NCI-H2081 (cell line): ENCODE measurements at places on chromosomes 7 and 10.

GRCh38 chr10:78199005-78199725 lies 165.5 kb downstream of the RPS24 start:
- no peak for DNase-seq

DNA sequence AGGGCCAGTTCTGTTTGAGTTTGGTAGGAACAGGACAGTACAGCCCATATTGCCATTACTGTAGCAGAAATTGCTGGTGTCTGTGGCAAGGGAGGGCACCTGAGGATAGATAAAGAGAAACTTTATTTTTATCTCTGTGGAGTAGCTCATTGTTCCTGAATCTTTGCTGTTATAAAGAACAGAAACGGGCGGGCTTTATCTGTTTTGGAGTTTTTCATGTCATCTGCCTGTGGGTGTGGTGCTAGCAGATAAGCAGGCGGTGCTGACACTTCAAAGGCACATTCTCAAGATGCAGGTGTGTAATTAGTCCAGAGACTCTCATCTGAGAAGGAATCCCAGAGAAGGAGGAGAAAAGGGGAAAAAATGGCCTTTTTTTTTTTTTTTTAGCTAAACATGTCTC lies 11.5 kb downstream of the ZNF273 start:
- no peak for DNase-seq

GRCh38 chr7:121494516-121494915 lies 98.4 kb upstream of the FAM3C start:
- DNase-seq = no peak

DNA sequence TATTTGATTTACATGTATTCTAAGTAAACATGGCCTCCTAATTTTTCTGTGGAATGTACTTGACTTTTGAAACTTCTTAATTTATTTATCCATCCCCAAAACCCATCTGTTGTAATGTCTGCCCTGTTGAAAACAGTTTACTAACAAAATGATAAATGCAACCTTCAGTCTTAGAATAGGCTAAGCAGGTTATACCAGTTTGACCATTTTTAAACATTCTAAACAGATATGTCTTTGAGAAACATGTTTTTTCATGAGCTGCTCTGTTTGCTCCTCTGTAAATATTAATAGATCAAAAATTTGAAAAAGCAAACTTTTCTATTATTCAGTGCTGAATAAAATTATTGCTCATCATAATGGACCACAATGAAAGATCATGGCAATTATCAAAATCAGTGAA lies 33.4 kb upstream of the NRBF2 start:
- no peak for DNase-seq

DNA sequence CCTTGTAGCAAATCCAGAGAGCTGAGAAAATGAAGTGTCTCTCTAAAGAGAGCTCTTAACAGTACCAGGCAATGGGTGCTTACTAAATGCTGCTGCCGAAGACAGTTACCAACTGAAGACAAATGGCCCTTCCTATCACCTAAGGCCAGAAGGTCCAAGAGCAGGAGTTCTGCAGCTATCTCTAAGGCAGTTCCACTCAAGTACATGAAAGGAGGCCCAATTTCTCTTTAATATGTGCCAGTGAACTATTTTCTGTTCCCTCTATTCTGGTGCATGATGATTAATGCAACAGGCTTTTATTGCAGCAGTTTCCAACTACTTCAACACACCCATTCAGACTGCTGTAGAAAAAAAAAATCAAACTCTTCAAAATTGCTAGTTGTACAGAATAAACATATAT lies 122.5 kb downstream of the SLC25A13 start:
- no peak for DNase-seq

DNA sequence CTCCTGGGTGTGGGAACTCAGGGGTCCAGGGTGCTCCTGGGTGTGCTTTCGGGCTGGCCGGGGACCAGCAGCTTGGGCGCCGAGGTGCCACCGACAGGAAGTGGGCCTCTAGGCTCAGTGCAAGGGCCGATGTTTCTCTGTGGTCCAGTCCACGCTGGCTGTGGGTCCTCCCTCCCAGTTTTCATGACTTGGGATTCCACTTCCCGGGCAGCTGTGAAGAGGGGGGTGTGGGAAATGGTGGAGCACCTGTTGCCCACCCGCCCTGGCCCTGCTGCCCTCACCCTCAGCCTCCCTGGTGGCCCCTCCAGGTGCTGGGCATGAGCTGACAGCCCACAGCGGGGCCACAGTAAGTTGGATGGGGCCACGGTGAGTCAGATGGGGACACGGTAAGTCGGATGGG lies 58.5 kb downstream of the NKX6-2 start:
- DNase-seq = no peak

- peak; percentile 23 for DNase-seq
Observed at GRCh38 chr7:37732253-37732652, 48.7 kb downstream of the GPR141 start.

DNA sequence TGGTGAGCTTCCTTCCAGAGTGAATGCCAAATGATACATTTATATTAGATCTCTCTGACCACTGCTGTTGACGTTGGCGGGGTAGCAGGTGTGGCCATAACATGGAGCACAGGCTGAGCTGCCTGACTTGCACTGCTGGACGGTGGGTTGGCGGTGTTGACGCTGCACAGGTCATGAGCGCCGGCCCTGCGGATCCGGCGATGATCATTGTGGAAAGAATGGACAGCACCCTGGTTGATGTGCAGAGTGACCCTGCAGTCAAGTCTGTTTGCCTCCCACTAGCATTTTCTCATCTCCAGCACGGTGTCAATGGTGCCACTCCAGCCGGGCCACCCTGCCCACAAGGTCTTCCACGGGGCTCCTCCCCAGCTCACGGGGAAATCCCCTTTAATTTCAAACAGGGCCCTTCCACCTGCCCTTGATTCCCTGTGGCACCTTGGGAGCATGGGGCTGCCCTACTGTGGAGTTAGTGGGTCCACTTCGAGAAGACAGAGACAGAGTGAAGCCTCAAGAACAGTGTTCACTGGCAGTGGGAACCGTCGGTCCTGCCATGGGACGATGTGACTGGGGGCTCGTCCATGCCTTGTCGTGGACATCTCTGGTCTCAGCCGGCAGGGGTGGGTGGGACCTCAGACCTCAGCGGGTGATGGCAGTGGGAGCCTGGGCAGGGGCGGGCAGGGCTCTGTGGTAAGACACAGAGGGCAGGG lies 613.5 kb downstream of the PTPRN2 start:
- no peak for DNase-seq

- no peak for DNase-seq
Observed at GRCh38 chr7:116796471-116796870, 65.9 kb upstream of the CAPZA2 start.

- DNase-seq = no peak
Observed at GRCh38 chr7:116626886-116627285, 45.1 kb upstream of the MET start.

- no peak for DNase-seq
Observed at GRCh38 chr7:127920787-127921438, 110.3 kb downstream of the LRRC4 start.

- no peak for DNase-seq
Observed at GRCh38 chr7:105021352-105021751, 7.3 kb downstream of the KMT2E start.

GRCh38 chr10:84525120-84525806 lies 196.9 kb downstream of the CCSER2 start:
- DNase-seq = no peak

- DNase-seq = no peak
Observed at GRCh38 chr10:112424651-112425050, 22.1 kb downstream of the ZDHHC6 start.

DNA sequence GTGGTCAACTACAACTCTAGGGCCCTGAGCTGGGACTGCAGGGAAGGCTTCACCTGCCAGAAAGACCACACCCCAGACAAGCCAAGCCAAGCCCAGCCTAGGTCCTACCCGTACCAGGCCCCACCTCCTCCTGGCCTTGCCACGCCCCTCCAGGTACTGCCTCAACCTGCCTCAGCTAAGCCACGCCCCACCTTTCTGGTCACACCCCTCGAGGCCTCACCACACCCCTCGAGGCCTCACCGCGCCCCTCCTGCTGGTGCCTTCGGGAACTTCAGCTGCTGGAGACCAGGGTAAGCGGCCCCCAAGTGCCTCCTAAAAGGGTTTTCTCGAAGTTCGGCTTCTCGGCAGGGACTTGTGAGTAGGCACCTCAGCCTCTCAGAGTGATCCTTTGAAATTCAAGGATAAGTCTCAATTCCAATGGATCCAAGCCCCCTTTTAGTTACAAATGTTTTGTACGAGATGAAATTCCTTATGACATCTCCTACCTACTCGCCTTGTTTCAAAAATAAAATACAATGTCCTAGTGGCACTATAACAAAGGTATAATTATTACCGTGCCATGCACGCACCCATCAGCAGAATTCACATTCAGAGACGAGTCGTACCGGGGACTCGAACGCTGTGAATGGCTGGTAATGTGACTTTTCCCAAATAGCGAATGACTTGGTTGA lies 171.2 kb downstream of the ARHGAP21 start:
- no peak for DNase-seq

DNA sequence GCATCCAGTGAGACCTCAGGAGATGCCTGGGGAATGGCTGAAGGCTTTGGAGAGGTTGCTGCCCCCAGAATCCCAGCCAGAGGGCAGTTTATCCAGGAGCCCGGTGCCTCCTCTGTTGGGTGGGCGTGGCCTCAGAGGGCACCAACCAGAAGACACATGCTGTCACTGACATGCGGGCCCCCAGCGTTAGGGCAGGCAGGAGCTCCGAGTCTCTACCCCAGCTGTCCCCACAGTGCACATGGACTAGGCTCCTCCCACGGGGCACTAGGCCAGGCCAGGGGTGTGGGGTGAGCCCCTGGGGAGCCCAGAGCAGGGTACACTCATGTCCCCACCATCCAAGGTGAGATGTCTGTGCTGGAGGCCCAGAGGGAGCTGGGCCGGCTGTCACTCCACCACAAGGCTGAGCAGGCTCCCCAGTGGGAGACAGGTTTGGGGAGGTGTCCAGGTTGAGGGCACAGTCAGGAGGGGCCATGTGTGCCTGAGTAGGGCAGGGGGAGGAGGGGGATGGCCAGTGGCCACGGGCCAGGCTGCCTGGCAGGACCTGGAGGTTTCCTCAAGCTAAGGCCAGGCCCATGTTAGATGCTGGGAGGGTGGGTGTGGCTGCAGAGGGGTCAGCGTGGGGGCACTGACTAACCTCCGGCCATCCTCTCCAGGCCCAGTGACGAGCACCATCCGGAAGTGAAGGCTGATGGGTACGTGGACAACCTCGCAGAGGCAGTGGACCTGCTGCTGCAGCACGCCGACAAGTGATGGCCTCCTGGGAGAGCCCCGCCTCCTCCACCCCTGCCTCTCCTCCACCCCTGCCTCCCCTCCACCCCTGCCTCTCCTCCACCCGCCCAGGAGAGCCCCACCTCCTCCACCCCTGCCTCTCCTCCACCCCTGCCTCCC lies 131.3 kb downstream of the FAM53B start:
- no peak for DNase-seq

- DNase-seq = no peak
Observed at GRCh38 chr10:132728321-132728720, 57.6 kb downstream of the NKX6-2 start.
